ENCODE measurements at places on chromosomes 3 and 15.
A peak's percentile ranks its signal among the peaks of the same experiment; 100 is the strongest.

DNA sequence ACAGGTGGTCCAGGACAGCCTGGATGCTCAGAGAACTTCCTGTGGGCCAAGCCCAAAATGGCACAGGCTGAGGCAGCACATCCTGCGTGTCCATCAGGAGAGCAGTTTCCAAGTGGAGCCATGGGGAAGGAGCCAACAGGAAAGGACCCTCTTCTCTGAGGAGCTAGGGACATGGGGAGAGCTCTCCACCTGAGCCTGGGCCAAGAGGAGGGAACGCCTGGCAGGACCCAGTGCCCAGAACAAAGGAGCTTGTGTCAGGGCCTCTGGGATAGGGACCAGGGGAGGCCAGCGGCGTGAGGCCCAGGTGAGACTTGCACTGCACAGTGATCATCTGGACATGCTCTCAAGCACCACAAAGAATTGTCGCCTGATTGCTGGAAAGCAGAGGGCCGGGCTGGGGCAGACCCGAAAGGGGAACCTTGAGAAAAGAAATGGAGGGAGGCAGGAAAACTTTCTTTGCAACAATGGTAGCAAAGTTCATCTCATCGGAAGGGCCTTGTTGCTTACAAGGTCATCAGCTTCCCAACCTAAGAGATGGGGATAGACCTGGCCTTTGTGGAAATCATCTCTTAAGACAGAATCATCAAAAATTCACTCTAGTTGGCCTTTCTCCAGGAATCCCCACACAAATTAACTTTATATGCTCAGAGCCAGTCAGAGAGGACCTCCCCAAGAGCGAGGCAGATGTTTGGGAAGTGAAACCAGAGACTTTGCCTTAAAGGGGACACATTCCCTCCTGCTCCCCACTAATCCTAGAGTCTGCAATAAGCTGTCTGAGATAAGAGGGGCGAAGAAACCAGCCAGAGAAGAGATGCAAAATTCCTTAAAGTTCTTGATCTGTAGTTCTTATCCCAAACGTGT lies 47.7 kb upstream of the HES1 start:
- no peak for DNase-seq

DNA sequence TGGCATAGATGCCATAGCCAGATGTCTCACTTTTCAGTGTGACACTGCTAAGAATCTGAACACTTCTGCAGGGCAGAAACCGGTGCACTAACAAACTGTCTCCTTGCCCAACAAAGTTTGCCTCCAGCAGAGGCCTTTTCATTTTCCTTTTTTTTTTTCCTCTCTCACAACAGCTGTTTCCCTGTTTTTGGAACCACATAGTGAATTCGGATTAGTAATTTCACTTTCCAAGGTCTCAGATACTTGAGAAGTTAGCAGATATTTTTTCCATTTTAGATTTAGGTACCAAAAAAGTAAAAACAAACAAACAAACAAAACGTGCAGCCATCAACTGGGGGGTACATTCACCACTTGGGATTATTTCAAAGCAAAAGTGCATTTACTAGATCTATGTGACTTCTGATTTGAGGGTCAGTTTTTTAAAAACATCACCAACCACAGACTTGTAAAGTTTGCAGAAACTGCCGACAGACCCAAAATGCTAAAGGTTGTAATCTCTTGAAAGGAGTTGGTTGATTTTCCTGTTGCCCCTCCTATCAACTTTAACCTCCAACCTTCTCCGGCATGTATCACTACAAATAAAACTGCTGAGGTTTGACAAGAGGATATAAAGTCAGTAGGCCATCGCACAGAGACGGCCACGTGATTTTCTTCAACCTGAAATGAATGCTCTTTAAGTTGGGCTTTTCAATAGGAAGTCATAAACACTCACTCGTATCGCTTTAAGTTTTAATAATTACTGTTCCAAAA lies 169.1 kb downstream of the CDIN1 start:
- DNase-seq = no peak

DNA sequence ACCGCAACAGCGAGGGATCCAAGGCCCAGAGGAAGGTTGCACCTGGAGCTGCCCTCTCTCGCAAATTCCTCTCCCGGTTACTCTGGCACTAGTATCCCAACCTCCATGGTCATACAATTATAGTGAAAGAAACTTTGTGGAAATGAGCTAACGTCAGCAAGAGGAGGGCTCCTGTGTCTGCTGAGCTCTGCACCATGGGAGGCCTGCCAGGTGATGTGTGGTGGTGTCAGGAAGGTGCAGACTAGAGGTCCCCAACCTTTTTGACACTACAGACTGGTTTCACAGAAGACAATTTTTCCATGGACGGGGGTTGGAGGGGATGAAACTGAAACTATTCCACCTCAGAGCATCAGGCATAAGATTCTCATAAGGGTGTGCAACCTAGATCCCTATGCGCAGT lies 13.2 kb upstream of the IQCF6 start:
- DNase-seq = no peak

DNA sequence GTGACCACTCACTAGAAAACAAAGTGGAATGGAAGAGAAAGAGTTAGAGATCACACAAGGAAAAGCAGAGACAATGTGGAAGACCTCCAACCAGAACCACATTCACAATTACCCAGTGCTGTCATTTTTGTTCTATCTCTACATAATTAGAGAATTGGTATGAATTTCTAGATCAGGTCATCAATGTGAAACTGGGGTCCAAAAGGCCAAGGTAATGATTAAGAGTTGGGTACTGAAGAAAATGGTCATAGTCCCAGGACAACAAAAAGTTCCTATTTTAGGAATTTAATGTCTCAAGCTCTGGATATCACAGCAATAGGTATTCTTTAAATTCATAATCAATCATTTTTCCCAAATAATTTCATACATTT lies 84.7 kb upstream of the PPIB start:
- DNase-seq = no peak

GRCh38 chr3:82022836-82023235 lies 261.4 kb upstream of the GBE1 start:
- DNase-seq = no peak

DNA sequence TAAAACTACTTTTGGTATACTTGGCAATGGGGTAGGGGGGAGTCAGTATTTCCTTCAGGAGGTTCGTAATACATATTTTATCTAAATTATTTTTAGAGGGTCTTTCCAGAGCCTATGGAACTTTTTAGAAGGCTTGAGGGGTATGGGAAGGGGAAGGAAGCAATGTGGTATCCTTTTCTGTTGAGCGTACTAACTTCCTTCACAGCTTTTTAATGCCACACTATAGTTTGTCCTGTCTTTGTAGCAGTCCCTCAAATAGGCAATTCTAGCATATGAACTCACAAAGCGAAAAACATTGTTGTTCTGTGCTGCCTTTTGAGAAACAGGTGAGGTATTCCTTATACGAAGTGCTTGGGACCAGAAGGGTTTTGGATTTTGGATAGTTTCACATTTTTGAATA lies 22.3 kb upstream of the P2RY13 start:
- no peak for DNase-seq

- no peak for DNase-seq
Measured at GRCh38 chr3:8766148-8766547, 3.3 kb downstream of the OXTR start.

DNA sequence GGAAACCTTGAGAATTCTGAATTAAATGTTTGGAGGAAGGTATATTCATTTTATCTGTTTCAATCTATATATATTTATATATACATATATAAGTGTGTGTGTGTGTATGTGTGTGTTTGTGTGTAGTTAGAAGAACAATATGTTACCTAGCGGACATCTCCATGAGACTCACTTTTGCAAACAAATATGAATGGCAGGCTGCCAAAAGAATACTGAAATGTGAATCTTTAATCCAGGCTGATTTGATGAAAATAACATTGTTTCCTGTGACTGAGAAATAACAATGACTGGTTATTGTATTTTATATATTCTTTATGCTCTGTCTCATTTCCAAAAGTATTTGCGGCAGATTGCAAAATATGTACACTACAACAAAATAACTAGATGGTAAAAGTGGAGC lies 255.5 kb upstream of the TGFBR2 start:
- DNase-seq = no peak

- DNase-seq = no peak
Measured at GRCh38 chr3:103614719-103615118, 1179.9 kb downstream of the ZPLD1 start.

DNA sequence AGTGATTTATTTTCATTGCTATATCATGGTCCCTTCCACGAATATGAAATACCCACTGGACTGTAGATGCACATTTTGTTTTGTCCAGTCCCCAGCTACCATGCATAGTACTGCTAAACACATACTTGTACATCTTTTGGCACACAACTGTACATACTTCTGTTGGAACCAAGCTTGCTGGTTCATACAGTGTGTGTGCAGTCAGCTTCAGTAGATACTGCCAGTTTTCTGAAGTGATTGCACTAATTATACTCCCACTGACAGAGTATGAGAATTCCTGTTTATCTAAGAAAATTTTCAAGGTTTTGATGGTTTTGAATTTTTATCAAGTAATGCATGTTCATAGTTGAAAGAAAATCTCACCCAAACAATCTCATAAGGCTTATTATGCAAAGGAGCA lies 100.7 kb upstream of the LMCD1 start:
- no peak for DNase-seq

DNA sequence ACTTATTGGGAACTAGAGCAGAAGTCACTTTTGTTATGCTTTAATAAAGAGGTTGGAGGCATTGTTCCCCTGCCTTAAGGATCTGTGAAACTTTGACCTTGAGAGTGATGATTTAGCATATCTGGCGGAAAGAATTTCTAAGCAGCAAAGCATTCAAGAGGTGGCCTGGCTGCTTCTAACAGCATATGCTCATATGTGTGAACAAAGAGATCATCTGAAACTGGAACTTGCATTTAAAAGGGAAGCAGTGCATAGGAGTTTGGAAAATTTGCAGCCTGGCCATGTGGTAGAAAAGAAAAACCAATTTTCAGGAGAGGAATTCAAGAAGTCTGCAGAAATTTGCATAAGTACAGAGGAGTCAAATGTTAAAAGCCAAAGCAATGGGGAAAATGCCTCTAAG lies 56.4 kb upstream of the GOLIM4 start:
- DNase-seq = no peak

DNA sequence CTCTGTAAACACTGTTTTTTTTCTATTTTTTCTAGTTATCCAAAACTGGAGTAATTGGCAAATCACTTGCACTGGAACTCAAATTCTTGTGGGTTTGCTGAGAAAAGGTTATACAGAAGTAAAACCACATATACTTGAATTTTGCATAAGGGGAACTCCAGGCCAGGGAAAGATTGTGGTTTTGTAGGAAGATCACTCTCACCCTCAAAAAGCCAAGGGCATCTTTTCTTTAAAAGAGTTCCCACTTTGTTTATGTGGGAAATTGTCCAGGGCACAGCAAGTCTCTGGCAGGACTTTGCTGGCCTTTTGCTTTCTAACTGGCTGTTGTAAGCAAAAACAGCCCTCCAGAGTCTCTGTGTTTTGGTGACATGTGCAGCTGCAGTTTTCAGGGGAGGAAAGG lies 340.3 kb upstream of the RBMS3 start:
- DNase-seq = peak; percentile 26

DNA sequence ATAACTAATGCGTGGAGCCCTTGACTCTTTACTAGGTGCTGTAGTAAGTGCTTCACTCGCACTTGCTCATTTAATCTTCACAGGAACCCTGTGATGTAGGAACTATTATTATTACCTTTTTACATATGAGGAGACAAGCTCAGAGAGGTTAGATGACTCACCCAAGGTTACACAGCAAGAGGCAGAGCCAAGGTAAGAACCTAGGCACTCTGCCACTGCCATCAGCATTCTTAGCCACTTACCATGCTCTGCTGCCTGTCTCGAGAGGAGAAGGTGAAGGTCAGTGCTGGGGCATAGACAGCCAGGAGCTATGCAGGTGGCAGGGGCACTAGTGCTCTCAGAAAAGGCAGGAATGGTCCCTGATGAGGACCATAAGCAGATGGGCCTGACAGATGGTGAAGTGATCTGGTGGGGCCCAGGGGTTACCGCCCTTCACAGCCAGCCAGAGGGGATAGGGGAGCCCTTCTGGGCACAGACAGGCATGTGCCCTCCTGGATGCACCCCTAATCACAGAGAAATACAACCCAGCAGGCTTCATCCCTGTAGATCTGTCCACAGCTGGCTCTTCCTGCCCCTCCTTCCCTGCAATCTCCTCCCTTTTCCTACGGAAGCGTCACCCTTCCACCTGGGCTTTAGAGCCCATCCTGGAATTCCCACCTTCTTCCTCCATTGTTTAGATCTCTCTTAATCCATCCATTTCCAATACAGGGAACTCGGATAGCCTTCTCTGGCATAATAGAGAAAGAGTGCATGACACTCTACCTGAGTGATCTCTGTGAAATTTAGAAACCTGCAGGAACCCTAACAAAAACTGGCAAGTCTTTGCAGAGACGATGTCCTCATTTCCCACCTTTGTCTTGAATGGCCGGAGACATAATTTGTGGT lies 26.9 kb downstream of the ABTB1 start:
- no peak for DNase-seq

- no peak for DNase-seq
Measured at GRCh38 chr3:126781406-126781805, 77.4 kb downstream of the CHCHD6 start.

- no peak for DNase-seq
Measured at GRCh38 chr15:79620112-79620857, 188.1 kb downstream of the MINAR1 start.

All from GM10248 (cell line).